Activated CD8-positive, alpha-beta memory T cell treated with anti-CD3 and anti-CD28 coated beads for 24 hours (primary cell): ENCODE measurements at places on chromosomes 2 and 18.

- no peak for DNase-seq
These were observed 61.4 kb downstream of the ACSL3 start for GRCh38 chr2:222922019-222922800.

DNA sequence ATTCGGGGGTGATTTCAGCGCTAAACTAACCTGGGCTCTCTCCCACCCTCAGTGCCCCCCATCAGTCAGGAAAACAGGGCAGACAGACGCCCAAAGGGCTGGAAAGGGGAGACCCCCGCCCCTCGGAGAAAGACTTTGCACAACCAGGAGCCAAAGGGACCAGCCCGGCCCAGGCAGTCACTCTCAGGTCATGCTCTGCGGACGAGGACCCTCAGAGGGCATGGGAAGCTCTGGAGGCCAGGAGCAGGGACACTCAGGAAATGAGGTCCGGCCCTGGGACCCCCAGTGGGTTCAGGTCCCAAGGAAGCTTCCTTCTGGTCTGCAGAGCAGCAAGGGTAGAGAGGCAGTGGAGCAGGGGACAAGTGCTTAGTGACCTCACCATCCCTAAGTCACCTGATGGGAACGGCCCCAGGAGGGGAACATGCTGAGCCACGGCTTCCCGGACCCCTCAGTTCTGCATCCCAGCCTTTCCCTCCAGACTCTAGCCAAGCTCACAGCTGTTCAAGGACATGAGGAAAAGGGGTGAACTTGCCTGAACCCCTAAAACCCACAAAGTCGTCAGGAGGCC, 88.0 kb upstream of the GPC1 start:
- DNase-seq: no peak

GRCh38 chr2:241654551-241654950, 17.1 kb downstream of the ATG4B start:
- no peak for DNase-seq

DNA sequence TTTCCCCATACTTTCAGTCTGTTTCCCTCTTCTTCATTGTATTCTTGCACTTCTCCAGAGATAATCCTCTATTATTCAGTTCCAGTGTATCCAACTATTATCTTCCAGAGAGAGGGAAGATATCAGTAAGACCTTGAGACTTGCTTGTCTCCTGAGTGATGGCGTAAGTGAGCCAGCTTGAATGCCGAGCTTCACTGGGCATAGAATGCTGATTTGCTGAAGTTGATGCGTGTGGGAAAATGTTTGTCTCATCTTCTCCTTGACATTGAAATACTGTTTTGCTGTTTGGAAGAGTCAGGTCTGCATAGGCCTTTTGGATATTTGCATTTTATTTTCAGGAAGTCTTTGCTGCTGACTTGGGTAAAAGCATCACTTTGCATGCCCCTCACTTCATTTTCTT, 41.1 kb upstream of the MGAT5 start:
- no peak for DNase-seq

- no peak for DNase-seq
These were observed 6.2 kb downstream of the EIF2B4 start for GRCh38 chr2:27363933-27364332.

DNA sequence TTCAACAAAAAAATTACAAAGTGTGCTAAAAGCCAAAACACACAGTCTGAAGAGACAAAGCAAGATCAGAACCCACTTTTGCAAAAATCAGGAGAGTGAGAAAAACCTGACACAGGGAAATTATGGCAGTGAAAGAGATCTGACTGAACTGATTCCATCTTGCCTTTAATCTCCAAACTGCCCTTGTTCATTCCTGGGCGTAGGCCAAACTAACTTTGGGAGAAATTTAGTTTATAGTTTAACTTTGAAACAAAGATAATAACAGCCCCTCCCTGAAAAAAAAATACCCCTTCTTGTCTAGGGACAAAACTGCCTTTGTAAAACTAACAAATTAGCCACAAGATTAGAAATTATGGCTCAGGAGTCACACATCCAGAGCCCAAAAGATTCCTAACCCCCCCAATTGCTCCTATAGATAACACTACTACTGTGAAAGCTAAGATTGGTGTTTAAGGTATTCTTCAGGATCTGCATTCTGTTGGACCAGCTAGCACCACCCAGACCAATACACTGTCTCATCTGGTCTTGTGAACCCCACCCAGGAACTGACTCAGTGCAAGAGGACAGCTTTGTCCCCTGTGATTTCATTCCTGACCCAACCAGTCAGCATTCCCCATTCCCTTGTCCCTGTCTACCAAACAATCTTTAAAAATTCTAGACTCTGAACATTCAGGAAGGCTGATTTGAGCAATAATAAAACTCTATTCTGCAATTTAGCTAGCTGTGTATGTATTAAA, 226.1 kb upstream of the SH3BP4 start:
- DNase-seq: no peak

DNA sequence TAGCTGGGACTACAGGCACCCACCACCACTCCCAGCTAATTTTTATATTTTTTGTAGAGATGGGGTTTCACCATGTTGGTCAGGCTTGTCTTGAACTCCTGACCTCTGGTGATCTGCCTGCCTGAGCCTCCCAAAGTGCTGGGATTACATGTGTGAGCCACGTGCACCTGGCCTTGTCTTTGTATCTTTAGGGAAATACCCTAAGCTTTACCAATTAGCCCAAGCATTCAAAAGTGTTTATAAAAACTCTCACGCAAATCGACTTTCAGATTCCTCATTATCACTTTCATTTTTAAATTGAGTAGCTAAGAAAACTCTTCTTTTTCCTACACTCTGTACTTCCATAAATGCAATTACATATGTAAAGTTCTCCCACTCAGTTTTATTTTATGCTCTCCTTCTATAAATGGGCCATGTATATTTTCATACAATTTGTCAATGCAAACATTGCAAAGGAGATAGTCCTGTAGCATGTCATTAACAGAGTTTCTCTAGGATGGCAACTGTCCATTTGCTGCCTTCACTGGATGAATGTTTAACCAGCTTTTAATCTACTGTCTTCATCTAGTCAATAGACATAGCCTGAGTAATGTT, 326.2 kb upstream of the LRATD1 start:
- DNase-seq: no peak

- no peak for DNase-seq
These were observed 48.7 kb upstream of the NBEAL1 start for GRCh38 chr2:202965810-202966460.

- no peak for DNase-seq
These were observed 327.6 kb upstream of the UBE2E3 start for GRCh38 chr2:180652794-180653193.

DNA sequence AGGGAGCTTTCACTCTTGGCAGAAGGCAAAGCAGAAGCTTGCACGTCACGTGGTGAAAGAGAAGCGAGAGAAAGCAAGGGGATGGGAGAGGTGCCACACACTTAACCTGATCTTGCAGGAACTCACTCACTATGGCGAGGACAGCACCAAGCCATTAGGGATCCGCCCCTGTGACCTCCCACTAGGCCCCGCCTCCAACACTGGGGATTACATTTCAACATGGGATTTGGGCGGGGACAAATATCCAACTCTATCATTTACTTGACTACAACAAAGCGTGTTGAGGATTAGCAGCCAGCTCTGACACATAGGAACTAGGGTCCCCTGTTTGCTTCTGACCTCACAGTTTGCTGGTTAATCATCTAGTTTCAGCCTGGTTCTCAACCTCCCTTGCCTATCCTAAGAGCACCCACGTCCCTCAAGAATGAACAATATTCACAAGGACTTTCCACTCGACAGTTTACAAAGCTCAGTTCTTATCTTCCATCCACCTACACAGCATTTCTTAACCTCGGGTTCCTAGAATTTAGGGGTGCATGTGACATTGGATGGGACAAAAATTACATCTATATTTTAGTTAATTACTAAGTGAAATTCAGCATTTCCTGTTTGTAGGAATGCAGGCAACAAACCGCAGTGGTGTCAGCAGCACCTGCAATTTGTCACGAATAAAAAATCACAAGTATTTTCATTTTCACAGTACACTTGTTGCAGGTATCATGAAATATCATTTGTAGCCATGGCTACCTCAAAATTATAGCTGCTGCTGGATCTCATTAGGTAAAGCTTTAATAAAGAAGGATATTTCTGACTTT, 36.0 kb downstream of the LBH start:
- peak; percentile 81 for DNase-seq

- no peak for DNase-seq
These were observed 309.7 kb downstream of the GULP1 start for GRCh38 chr2:188601391-188601790.

DNA sequence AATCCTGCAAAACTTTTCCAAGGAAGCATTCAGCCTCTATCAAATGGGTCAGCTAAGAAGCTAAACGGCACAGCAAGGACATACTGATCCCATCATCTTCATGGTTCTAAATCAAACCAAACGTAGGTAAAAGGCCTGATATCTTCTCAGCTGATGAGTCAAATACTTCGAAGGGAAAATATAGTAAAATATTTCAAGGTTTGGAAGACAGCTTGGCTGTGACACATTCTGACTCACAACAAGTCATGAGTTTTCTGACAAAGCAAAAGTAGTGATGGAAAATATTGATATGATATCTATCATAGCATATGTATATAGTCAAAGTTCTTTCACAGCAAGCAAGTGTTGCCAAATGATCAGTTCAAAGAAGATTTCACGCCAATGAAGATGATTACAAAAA, 31.5 kb downstream of the DOCK10 start:
- DNase-seq: no peak
